ENCODE measurements at places on chromosomes 3 and 15.

- DNase-seq = no peak
Measured at GRCh38 chr15:95162967-95163531, 931.7 kb downstream of the MCTP2 start.

GRCh38 chr3:136844724-136845123 is 17.3 kb upstream of the NCK1 start:
- DNase-seq = no peak

GRCh38 chr15:68271854-68272471 is 5.6 kb upstream of the FEM1B start:
- no peak for DNase-seq

DNA sequence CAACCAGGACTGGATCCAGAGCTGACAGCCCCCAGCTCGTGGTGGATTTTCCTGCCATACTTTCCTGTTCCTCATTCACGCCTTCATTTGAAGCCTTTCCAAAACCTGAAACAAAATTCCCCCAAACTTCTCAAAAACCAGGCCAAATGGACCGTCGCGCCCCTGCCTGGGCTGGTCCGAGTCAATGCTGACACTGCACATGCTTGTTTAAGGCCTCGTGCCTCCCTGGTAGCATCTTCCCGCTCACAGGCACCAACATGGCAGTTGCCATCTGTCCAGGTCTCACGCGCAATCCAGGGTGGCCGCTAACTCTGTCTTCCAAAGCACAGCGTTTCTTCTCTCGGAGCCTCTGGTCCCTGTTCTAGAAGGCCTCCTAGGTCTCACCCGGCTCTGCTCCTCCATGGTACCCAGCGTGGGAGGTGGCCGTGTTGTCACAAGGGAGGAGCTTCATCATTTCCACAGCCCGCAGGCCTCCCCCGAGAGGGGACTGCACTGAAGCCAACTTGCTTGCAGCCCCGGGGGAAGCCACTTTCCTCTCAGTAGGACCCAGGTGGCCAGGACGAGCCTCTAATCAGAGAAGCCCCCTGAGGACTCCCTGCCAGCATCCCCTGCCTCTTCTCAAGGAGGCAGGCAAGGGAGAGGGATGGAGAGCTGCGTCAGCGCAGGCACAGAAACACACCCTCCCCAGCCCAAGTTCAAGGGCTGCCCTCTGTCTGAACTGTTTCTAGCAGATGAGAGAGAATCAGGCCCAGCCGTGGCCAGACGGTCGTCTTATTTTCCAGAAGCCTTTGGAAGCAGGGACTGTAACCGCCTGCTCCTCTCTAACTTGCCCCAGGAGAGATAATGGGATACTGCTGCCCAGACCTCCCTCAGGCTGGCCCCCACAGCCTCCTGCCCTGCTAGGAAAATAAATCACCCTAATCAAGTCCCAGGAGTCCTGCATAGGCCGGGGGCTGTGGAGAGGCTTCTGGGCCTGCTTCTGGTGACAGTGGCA is 152.8 kb upstream of the TLE3 start:
- DNase-seq = no peak

DNA sequence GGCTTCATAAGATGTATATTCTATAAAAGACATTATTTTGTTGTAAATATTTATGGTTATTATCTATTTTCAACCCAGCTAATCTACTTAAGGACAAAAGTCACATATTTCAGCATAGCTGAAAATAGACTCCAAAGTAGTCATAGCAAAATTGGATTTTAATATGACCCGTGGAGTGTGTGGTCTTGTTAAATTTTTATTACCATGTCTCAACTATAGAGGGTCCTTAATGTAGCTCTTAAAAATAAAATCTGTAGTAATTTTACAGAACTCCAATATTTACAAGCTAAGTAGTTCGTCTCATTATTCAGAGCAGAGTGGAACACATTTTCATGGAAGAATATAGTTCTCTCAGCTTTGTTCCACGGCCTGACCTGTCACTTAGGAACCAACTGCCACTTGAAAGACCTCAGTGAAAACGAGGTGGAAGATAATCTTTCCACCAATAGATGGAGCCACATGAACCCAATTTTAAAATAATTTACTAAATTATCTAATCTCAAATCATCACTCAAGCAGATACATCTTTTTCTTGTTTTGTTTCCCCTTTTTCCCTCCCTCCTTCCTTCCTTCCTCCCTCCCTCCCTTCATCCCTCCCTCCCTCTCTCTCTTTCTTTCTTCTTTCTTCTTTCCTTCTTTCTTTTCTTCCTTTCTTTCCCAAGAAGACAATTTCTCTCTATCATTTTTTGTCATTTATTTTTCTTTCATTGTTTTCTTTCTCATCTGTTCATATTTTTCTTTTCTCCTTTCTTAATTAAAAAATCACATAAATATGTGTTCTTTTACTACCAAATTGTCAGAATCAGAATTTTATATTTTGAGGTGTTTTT is 97.2 kb downstream of the CLDN1 start:
- no peak for DNase-seq

- no peak for DNase-seq
Measured at GRCh38 chr3:140288595-140288994, 353.6 kb downstream of the CLSTN2 start.

GRCh38 chr3:189143771-189144170 is 28.0 kb upstream of the TPRG1 start:
- no peak for DNase-seq

DNA sequence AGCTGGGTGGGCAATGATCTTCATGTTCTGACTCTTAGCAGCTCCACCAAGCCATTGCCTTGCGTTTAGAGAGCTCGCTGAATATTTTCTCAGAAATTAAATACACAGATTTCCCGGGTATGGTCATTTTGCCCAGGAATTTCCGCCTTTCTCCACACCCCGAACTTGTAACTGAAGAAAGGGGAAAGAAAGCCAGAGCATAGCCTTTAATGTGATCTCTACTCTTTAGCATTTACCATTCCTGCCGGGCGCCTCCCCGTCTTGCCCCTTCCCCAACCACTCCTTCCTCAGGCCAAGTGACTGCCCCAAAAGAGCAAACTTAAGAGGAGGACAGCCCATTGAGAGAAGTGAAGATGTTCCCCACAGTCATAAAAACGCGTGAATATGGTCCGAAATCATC is 53.1 kb downstream of the LMCD1 start:
- DNase-seq = no peak

DNA sequence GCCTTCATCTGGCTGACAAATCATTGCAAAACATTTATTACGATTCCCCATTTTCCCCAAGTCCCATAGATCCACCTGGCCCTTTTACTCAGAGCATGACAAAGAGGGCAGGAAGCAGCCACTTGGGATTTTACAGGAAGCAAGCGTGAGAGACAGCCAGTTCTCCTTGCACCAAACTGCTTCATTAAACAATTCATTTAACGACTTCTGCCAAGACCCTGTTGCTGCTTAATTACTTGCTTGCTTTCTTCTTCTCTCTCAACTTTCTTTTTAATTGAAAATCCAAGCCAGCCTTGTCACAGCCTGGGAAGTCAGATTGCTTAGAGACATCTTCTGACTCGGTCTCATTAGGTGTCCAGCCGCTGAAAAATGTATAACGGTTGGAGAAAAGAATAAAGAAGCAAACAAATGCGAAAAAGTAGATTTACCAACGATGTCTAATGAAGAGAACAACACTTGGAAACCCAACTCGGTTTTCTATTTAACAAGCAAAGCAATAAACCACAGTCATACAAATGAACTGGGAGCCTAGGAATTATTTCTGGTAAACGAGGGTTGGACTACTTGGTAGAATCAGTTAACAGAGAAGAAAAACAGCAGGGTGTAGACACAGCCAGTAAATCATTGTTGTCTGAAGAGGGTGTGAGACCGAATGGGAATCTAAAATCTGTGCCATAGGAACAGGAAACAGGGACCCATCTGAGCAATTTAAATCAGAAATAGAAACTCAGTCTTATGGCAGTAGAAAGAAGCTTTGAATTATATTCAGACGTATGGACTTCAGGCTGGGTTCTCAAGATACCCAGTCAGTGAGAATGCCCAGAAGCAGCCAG is 298.3 kb downstream of the LRRC3B start:
- no peak for DNase-seq

DNA sequence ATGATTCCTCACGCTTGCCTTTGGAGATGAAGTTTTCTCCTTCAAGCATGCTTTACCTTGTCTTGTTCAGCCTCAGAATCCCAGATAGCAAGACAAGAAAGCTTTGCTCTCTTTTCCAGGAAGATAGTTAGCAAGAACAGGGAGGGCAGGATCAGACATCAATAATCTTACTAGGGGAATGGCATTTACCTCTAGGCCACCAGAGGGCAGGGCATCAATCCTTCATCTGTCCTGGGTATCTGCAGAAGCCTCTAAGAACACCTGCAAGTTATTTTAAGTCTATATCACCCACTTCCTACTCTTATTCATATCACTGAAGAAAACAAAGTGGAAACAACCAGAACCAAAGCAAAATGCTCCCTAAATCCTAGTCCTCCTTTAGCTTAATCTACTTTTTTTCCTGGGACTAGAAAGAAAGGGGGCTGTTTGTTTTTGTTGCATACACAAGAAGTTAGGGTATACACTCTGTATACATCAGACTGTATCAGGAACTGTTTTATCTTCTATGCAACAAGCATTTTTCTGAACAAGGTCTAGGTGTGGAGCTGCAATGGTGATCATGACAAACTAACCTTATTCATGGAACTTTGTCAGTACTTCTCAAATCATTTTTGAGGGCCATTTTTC is 862.5 kb downstream of the CADM2 start:
- DNase-seq = peak; percentile 3

- no peak for DNase-seq
Measured at GRCh38 chr15:41773332-41773728, 954 bp upstream of the MAPKBP1 start.

DNA sequence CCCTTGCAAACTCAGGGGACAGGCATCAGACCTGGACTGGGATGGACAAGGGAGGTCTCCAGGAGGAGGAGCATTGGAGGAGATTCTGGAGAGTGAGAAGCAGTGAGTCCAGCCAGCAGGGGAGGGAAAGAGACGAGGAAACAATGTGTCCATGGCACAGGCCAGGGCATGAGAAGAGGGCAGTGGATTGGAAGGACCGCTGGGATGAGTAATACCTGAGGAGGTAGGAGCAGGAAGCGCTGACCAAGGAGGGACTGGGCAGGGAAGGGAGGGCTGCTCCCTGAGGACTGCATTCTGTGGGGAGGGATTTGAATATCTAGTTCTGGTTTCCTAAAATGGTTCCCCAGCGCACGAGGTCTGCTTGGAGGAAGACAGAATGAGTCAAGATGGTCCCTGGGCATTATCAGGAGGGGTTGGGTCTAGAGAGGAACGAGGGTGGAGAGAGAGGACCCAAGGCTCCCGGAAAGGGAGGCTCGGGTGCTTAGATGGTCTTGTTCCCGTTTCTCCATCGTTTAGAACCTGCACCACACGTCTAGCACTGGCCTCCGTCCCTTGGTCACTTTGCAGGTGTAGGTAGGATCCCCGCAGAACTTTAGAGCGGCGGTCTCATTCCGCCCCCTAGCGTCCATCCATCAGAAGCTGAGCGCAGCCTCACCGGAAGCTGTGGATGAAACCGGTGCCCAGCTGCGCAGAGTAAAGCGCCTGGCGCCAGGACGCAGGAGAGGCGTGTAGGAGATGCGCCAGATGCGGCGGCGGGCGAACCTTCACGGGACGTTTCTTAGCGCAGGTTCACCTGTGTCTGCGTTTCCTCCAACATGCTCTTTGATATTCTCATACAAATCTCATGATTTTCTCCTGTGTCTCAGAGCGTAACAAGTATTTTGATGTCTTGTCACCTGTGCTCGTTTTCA is 190.7 kb upstream of the NDN start:
- DNase-seq = no peak

DNA sequence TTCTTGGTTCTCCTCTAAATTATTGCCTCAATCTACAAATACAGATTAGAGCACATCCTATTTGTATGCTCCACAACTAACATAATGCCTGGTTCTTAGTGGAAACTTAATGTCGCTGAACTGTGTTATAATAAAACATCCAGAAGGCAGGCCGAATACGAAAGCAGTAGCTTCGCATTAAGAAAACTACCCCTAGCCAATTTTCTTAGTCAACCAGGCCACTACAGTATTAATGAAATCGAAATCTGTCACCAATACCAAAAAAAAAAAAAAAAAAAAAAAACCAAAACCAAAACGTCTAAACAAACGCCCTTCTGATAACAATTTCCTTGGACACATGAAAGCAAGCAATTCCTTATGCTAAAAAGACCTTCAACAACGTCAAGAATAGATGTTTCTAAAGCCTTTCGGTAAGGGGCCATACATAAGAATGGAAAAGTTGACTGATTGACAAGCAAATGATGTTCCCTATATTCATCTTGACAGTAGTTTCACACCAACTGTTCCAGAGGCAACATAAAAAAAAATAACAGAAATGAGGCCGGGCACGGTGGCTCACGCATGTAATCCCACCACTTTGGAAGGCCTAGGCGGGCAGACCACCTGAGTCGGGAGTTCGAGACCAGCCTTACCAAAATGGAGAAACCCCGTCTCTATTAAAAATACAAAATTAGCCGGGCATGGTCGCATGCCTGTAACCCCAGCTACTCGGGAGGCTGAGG is 1.3 kb downstream of the DENND6A start:
- DNase-seq = no peak

DNA sequence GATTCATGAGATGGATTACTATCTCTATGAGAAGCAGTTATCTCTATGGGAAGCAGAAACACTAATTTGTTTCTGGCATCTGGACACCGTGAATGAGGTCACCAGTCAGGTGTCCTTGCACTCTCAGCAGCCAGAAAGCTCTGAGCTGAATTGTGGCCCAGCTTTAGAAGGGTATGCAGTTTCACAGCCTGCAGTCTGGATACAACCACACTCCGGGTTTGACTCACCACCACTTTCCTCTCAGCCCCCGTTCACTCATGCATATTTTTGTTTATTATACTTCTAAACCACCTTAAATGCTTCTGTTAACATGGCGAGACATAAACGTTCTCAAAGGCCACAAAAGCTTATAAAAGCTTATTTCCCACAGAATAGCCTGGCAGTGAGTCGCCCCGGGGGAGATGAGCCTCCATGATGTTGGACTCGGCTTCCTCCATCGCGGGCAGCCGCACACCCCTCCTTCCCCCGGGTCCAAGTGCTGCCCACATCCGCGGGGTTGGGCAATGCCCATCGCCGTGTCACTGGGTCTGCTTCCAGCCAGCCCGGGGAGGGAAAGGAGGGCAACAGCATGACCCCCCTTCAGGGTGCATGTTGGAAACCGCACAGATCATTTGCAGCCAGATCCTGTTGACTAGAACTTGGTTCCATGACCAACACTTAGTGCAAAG is 16.8 kb upstream of the SLC41A3 start:
- DNase-seq = no peak

GRCh38 chr15:33341953-33342352 is 31.2 kb downstream of the RYR3 start:
- no peak for DNase-seq

GRCh38 chr3:48538451-48538850 is 18.2 kb downstream of the PFKFB4 start:
- DNase-seq = no peak

GRCh38 chr3:14123308-14124222 is 1.1 kb downstream of the CHCHD4 start:
- DNase-seq = no peak
